Glomerular endothelial cell (primary cell): ENCODE measurements at places on chromosomes 1 and 21.

DNA sequence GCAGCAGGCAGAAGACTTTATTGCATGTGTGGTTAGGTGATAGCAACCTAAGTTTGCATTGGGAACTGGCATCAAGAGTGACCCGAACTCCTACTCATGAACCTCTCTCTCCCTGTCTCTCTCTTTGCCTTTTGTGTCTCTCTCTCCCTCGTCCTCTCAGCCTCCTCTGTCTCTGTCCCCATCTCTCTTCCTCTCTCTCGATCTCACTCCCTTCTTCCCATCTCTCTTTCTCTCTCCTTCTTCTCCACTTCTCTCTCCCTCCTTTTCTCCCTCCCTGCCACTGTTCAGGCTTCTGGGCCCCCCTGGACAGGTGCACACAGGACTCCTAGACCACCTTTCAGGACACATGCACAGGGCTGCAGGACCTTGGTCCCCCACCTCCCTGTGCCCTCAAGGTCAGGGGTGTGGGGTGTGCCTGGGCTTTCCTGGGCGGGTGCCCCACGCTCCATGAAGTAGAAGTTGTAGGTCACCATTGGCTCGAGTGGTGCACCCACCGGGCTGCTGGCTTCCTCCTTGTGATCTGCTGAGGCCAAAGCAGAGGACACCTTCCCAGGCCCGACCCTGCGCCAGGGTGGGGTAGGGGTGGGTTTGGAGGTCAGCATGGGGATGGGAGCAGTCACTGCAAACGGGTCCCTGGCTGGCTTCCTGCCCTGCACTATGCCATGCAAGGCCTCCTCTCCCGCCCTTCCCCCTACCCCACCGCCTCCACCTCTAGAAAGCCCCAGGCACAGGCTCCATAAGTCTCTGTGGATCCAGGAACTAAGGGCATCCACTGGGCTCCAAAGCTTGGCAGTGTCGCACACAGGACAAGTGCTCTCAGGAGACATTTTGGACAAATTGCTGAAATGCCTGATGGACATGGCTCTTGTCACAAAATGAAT lies 13.2 kb upstream of the ZBTB17 start:
- no peak for DNase-seq

DNA sequence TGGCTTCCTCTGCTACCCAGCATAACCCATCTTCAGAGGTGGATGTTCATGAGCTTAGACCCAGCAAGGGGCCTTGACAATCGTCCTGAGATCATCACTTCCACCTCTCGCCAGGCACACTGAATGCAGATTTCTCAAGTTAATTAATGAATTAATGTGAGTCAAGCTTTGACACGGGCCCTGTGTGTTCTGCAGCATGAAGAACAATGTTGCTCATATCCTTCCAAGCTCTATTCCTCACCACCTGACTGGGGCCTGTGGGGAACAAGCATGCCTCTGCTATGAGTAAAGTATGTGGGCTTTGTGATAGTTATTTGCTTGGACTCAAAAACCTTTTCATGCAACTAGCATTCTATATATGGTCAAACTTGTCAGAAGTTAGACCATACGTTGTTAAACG lies 122.0 kb downstream of the SEC16B start:
- DNase-seq, result no peak

DNA sequence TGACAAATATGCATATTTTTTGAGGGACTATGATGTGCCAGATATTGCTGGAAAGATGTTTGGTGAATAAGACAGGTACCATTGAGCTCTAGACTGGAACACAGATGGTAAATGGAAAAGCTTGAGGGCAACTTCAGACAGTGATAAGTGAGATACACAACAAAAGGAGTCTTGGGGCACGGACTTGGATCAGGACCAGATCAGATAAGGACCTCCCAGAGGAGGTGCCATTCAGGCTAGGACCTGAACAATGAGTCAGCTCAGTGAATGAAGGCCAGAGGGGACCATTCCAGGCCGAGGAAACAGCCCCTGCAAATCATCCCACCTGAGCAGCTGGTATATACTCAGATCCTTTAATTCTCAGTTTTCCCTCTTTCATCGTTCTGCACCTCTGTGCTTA lies 1.8 kb upstream of the KCNJ15 start:
- DNase-seq, result no peak

DNA sequence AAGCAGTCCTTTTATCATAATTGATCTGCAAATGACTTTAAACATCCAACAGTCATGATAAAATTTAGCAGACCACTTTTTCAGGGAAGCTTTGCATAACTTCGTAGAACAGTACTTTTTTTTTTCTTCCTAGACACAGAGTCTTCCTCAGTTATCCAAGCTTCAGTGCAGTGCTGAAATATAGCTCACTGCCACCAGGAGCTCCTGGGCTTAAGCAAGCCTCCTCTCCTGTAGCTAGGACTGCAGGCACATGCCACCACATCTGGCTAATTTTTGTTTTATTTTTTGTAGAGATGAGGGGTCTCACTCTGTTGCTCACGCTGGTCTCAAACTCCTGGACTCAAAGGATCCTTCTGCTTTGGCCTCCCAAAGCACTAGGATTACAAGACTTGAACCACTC lies 3.8 kb downstream of the F13B start:
- DNase-seq, result no peak

DNA sequence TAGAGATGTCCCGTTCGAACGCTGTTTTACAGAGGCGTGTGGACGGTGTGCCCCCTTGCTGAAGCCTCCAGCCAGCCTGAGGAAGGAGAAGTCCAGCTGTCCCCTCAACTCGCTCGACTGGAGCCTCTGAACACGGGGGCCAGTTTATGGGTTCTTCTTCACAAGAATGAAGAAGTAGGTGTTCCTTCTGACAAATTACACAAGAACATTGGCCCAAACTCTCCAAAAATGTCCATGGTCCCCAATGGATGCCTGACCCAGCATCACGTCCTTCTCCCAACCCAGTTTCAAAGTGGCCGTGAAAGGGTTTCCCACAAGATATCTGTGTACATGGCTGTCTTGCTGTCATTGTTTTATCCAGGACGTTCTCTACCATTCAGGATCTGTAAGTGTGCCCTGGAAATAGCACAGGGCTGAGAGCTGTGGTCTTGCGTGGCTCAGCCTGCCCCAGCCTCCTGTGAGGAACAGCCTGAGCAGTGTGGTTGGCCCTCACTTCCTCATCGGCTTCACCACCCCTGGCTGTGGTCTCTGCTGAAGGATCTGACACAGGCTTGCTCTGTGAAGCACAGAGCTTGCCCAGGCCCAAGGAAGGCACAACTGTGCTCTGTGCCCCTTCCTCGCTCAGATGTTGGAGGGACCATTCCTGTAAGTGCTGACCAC lies 1.0 kb upstream of the S100B start:
- DNase-seq, result no peak

- no peak for DNase-seq
Observed at GRCh38 chr1:16921391-16922185, at the start of gene CROCC. Gene CROCC, plus strand, starts transcription at chr1:16921931. Its CDS starts 88 bp downstream, at chr1:16922019.

DNA sequence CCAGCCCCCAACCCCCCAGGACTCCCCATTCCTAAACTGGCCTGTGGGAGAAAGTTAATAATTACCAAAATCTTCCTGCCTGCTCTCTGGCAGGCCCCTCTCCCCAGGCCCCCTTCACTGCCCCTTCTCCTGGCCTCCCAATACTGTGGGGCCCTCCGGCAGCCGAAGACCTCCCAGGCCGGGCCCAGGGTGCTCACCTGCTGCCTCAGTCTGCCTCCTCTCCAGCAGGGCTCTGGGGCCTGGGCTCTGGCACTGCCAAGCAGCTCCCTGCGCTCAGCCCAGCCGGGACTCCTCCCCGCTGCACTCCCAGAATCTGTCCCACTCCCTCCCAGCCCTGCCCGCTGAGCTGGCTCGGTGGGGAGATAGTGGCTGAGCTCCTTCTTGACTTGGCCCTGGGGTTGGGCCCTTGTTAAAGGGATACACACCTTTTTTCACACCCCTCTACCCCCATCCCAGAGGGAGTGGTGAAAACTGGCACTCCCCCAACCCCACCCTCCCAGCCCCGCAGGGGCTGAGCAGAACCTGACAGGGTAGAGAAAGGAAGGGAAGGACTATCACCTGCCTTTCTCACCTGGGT lies at the start of gene S100A16:
Gene S100A16 (minus strand): TSS at position 383 of the 577 bp plus-strand sequence. CDS start 4,986 bp downstream, outside the sequence.
- DNase-seq, result no peak

GRCh38 chr1:19670787-19671186 lies 6.1 kb downstream of the HTR6 start:
- DNase-seq, result no peak

DNA sequence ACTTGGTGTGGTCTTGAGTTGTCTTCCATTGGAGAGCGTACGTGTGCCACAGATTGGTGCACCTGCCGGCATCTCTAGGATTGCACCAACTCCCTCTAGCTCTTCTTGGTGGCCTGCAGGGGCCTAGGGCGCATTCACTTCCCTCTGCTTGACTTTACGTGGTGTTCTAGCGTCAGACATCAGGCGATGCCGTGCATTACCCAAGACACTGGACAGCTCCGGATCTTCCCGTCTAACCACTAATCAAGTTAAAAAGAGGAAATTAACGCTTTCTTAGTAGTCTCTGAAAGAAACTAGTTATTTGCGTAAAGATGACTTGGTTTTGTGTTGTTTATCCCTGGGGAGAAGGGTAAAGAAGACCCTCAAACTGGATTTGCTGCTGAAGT lies 510 bp upstream of the IL10RB start:
- no peak for DNase-seq

- no peak for DNase-seq
Observed at GRCh38 chr1:64986903-64987871, 20.8 kb upstream of the JAK1 start.

- DNase-seq, result peak; percentile 63
Observed at GRCh38 chr1:30966690-30967369, 58.3 kb upstream of the SDC3 start.

DNA sequence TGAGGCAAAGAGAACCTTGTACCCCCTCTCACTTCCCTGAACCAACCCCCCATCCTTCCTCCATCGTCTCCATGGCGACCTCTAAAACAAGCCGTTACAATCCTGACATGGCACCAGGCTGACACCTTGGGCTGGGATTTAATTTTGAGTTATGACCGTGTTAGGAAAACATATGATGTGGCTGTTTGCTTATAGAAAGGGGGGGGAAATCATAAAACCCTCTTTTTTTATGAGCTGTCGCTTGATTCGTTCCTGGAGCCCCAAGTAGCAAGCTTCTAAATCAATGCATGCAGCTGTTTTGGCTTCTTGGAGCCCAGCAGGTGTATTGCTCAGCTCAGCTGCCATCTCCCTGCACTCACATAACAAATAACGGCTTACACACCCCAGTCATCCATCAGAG lies 301.2 kb upstream of the SPAG17 start:
- no peak for DNase-seq

- no peak for DNase-seq
Observed at GRCh38 chr1:172902200-172902599, 148.5 kb downstream of the TNFSF18 start.

DNA sequence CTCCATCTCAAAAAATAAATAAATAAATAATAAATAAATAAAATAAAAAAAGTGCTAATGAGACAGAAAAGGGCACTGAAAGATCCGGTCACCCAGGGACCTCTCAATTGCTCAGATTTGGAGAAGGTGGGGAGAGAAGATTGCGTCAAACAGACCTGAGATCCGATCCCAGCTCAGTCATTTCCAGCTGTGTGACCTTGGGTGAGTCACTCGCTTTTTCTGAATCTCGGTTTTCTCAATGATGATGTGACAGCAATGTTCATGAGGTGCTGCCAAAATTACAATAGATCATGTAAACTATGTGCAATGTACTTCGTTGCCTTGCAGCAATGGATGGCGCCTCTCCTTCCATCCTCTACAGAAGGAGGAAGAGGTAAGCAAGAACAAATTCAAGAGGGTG lies 11.1 kb upstream of the MEF2D start:
- no peak for DNase-seq

- no peak for DNase-seq
Observed at GRCh38 chr21:20257052-20257740, 741.0 kb upstream of the NCAM2 start.

- DNase-seq, result no peak
Observed at GRCh38 chr1:48022306-48022705, 25.1 kb upstream of the TRABD2B start.

GRCh38 chr1:67169496-67169895 lies 3.2 kb downstream of the IL23R start:
- no peak for DNase-seq

DNA sequence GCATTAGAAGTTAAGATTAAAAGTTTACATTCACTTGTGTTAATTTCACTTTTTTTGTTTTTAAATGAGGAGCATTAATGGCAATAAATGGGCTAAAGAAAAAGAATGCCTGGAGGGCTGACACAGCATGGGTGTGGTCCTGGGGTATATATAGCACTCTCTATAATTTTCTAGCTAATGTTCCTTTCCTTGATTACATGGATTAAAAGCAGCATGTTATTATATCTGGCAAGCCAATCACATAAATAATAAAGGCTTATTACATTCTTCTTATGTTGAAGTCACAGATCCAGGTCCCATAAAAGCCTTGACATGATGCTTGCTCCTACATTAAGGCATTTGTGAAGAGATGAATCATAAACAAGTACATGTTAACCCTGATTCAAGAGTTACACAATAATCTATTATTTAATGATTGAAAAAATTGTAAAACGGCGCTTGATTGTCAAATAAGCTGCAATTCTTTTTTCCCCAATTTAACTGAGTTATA lies 91.4 kb downstream of the LYPLAL1 start:
- no peak for DNase-seq

DNA sequence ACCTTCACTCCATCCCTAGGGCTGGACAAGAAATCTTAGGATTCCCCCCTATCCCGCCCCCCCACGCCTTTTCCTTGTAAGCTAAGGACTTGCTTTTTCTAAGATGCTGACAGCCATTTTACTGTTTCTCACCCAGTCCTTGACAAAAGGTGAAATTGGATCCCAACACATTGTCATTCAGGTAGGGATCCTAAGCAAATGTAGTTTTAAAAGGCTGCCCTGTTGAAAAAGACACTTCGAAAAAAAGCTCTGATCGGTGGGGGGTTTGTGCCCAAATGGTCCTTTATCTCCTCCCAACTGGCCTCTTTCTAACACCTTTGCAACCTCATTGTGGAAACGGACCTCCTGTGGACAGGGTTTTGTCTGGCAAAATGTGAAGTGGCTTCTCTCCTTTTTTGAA lies 2.9 kb downstream of the CACHD1 start:
- DNase-seq, result no peak

- no peak for DNase-seq
Observed at GRCh38 chr1:172251486-172251885, 169.0 kb upstream of the C1orf105 start.

DNA sequence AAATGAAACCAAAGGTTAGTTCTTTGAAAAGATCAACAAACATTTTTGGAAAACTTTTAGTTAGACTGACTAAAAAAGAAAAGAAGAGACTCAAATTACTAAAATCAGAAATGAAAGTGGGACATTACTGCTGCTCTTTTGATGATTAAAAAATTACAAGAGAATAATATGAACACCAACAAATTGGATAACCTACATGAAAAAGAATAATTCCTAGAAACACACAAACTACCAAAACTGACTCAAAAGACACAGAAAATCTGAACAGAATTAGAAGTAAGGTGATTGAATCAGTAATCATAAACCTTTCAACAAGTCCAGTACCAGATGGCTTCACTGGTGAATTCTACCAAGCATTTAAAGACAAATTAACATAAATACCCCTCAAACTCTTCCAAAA lies 5.6 kb downstream of the KIFAP3 start:
- DNase-seq, result no peak

GRCh38 chr1:145935708-145936107 lies 8.4 kb upstream of the RBM8A start:
- DNase-seq, result no peak

GRCh38 chr21:31298618-31299269 lies 45.3 kb downstream of the TIAM1 start:
- DNase-seq, result no peak

- peak; percentile 86 for DNase-seq
Observed at GRCh38 chr1:225777583-225778336, at the start of gene SRP9. Gene SRP9, plus strand, starts transcription at chr1:225777826. Its CDS starts 115 bp downstream, at chr1:225777941.

GRCh38 chr1:203197625-203198024 lies 11.1 kb upstream of the CHI3L1 start:
- no peak for DNase-seq

GRCh38 chr1:214917081-214917635 lies 165.4 kb upstream of the KCNK2 start:
- no peak for DNase-seq
